ENCODE measurements at places on chromosomes 6 and 20.

GRCh38 chr6:169956580-169956979 lies 205.2 kb downstream of the ERMARD start:
- DNase-seq, result no peak

DNA sequence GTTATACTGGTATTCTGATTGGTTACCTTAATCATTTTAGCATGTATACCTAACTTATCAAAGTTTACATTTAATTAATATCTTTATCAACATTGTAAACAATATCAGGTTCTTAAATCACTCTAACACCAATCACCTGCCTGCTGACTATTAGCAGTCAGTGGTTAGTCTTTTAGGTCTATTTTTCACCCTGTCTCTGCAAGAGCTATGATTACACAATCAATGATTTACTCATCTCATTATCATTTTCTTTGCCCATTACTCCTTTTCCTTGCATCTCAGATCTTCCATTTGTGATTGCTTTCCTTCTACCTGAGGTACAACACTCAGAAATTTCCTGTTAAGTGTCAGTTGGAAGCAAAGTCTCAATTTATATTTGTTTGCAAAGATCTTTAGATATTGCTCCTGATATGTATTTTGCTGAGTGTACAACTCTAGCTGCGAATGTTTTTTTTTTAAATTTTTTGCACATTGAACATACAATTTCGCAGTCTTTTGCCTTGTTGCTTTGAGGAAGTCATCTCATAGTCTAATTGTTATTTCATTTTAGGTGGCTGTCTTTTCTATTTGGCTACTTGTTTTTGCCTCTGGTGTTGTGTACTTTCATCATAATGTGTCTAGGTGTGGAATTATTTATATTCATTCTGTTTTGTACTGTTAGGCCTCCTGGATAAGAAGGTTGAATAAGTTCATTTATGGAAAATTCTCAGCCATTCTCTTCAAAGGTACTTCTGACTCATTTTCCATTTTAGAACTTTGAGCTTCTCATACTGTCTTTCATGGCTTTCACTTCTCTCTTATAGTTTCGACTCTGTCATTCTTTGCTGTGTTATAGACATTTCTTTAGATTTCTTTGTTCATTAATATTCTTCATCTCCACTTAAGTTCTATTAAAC lies 104.9 kb upstream of the CEP162 start:
- DNase-seq, result no peak

DNA sequence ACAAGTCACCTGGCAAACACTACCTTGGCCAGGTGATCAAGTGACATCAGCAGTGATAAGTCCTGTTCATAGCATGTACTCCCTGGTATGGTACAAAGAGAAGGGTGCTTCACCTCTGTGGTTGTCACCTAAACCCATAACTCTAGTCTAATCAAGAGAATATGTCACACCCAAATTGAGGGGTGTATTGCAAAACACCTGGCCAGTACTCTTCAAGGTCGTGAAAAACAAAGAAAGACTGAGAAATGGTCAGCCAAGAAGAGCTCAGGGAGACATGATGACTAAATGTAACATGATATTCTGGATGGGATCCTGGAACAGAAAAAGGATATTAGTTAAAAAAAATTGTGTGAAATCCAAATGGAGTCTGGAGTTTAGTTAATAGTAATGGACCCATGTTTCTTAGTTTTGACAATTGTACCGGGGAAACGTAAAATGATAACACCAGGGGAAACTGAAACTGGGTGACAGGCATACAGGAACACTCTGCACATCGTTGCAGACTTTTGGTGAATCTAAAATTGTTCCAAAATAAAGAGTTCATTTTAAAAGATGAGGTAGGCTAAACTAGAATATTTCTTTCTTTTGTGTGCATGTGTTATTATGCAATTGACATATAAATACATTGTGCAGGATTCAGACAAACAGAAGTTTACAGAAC lies 262.0 kb downstream of the CDC5L start:
- no peak for DNase-seq

DNA sequence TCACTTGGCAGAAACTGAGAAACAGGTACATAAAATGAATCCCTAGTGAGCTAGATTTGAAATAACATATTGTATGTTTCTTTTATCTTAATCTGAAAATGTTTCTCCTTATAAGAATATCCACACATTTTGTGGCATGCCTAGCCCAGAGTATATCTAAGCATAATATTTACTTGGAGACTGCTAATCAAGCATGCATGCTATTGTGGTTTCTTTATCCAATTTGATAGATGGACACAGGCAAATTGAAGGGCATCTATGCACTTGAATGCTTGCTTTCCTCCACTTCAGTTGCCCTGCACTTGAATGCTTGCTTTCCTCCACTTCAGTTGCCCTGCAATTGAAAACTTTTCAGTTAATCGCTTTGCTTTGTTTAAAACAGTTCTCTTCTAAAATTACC lies 729.8 kb downstream of the TBC1D32 start:
- DNase-seq, result no peak

DNA sequence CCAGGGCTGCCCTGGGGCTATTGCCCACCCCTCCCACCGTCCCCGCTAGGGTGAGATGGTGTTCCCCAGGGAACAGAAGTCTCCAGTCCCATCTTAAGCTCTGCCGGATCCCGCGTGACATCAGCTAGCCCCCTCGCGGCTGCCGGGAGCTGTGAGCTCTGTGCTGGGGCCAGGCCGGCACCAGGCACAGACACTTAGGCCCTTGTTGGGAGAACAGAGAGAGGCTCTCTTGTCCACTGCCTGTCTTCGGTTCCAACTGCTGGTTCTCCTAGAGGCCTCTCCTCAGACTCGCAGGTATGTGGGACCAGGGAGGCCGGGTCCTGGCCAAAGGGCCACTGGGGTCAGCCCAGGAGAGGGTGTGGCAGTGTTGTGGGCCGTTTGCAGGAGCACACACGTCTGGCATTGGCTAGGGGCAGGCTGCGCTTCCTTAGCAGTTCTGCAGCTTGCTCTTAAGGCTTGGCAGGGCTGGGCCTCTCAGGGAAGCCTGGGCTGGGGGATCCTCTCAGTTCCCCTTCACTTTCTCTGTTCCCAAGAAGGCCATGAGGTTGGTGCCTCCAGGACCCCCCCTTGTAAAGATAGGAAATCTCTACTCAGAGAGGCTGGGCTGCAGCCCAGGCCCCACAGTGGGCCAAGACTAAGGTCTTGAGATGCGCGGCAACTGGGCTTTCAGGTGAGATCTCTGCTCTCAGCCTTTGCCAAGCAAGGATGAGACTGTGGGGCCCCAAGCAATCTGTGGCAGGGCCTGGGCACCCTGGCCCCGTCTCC lies 6.3 kb downstream of the SGK2 start:
- no peak for DNase-seq

- no peak for DNase-seq
Observed at GRCh38 chr6:101663100-101663499, 269.6 kb downstream of the GRIK2 start.

DNA sequence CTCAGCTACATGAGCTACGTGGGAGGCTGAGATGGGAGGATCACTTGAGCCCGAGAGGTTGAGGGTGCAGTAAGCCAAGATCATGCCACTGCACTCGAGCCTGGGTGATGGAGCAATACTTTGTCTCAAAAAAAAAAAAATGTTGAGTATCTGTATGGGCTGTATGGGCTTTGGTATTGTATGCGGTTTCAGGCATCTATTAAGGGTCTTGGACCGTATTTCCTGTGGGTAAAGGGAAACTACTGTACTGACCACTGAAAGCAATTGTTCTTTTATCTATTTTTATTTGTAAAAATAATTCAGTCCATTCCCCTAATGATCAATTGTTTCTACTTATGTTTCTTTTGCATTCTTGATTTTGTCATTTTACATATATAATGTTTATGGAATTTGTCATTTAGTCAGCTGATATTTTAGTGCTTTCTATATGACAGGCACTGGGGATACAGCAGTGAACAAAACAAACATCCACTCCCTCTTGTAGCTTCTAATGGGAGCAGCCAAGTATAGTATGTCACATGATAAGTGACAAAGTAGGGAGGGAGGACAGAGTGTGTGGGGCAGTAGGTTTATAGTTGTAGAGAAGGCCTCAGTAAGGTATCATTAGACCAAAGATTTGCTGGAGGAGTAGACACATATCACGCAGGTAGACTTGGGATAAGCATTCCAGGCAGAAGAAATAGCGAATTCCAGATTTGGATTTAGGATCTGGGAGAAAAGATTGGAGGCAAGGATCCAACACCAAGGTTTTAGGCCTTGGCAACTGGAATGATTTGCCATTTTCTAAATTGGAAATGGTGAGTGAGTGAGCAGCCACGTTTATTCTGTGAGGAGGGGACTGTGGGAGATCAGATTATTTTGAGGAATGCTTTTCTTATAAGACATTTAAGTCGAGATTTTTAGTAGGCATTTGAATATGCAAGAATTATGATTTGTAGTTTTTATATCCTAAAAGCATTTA lies 6.0 kb downstream of the PCMT1 start:
- DNase-seq, result no peak

DNA sequence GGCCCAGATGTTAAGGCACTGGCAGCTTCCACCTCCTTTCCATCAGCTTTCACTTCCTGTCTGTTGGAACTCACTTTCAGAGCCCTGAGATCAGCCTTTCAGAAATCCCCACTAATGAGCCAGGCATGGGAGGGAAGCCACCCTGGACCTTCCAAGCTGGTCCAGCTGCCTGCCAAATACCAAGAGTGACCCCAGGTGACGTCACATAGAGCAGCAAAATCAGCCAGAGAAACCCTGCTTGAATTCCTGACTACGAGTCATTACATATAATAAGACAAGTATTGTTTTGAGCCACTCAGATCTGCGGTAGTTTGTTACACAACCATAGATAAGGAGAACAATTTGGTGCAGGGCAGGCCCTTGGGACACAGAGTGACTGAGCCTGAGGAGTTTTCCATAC lies 556.0 kb upstream of the JAG1 start:
- no peak for DNase-seq

DNA sequence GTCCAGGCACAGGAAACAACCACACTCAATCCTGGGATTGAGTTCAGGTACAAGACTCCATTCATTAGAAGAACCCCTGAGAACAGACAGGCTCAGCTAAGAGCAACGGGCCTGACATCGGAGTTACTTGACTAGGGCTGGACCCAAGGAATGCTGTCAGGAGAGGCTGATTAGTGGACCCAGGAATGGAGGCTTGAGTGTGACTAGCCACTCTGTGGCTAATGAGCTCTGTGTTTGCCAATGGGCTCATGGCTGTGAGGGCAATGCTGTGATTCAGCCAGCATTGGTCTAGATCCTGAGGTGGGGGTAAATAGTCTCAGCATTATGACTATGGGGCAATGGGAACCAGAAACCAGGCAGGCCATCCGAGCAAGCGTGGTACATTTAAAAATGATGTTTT lies 71.8 kb downstream of the RIOK1 start:
- DNase-seq, result no peak

DNA sequence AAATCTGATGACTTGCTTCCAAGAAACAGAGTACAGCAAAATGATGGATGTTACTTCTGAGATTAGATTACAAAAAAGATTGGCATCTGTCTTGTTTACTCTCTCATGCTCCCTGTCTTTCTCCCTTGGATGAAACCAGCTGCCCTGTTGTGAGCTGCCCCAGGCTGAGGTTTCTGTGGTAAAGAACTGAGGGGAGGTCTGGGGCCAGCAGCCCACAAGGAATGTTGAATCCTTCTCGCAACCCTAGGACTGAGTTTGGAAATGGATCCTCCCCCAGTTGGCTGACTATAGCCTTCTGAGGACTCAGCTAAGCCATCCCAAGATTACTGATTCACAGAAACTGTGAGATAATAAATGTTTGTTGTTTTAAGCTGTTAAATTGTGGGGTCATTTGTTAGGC lies 5.6 kb upstream of the HECA start:
- DNase-seq, result no peak

DNA sequence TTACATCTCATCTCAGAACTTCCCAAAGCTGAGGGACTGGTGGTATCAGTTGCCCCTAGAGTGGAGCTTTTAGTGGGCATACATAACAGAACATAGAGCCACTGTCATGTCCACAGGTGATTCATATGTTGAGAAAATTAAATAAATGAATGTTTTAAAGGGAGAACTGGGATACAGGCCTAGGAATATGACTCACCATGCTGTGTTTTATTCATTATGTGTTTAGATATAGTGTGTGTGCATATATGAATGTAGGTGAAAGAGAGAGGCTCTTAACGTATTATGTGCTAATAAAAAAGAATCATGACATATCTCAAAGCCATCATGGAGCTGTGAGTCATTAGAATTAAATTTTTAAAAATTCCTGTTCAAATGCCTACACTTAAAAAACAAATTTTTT lies 332.2 kb upstream of the RSPO3 start:
- DNase-seq, result no peak

DNA sequence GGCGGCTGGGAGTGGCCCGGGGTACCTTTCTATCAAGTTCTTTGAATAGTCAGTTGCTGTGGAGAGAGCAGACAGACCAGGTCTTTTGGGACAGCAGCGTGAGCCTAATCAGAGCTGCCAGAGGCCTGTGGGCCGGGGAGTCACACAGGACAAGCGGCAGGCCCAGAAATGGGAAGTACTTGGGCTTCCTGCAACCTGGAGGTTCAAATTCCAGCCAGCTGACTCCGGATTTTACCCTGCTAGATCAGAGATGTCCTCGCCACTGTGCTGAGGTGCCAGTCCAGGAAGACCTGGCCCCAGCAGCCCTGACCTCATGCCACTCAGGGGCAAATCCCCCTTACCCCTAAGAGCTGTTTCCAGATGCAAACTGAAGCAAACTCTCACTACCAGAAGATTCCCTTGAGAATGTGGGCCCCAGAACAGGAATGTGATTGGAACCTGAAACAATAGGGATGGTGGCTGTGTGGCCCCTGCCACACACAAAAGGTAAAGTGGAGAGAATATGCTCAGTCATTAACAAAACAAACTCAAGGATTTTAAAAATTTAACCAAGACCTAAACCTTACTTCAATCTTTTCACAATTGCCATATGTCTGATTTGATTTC lies 9.7 kb downstream of the BEND3 start:
- no peak for DNase-seq

DNA sequence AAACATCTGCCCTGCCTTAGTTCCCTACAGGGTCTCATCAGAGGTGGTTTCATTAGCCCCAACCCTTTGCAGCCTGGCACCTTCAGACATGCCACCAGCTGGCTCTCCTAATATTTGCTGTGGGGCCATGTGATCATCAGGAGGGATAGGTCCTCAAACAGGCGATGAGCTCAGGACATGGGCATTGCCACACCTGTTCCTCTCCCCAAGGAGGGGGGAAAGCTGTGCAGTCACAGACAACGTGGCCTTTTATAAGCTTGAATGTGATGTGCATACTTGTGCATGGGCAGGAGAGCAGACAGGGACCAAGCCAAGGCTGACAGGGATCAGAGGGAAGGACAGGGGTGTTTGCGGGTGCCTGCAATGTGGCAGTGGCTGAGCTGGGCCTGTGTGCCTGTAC lies 78.8 kb upstream of the ZNFX1 start:
- DNase-seq, result no peak

- DNase-seq, result no peak
Observed at GRCh38 chr6:113277111-113277510, 580.0 kb upstream of the MARCKS start.

DNA sequence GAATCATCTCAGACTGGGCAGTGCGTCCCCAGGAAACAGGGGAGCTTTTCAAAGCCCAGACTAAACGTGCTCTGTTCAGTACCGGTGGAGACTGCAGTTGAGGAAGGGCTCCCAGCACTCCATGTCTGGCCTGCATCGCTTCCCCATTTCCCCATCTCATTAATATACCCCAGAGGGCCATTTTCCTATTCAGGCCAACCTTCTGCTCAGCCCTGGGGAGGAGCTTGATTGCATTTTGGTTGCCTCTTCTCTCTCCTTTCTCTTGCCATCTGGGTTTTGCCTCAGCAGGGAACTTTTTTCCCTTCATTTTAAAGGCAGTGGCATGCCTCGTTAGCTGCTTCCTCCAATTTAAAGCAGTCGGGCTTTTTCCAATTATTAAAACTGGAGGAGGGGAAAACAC lies 394.3 kb upstream of the SOX4 start:
- no peak for DNase-seq

- no peak for DNase-seq
Observed at GRCh38 chr6:157561414-157561790, 180.4 kb downstream of the ZDHHC14 start.
